Type B pancreatic cell (in vitro differentiated cells): ENCODE measurements at places on chromosomes 5 and 9. TPM values are rescaled to one million over a fixed set of nuclear protein-coding genes. Genes with fewer than 3 reads are reported as not detected.

ADAMTS13 gene
- 4.4 and 12.9 TPM in 2 replicates for total RNA-seq

DNA sequence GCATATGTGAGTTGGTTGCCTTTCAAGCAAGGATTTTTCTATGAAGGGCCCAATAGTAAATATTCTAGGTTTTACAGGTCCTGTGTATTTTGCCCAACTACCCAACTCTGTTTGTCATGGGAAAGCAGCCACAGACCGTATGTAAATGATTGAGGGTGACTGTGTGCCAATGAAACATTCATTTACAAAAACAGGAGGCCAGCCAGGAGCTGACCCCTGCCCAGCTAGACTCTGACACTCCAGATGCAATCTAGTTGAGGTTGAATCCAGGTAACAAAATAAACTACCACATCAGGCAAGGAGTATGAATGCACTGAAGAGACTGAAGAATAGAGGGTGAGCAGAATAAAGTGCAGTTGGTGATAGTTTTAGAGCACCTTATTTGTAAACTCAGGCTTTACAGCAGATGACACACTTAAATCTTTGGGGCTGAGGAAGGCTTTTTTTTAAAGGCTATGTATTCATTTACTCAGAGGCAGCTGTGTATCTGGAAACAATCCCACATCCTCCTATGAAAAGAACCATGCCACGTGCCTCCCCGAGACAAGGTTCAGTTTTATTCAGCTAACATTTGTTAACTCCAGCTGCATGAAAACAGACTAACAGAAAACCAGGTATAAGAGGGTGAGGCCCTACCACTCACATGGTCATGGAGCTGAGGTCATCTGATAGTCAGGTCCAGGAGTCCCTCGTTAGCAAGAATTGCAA is 60.7 kb downstream of the SLC1A1 start:
- H3K27me3 ChIP-seq: no peaks in the 10 kb centered on the region
- H3K4me3 ChIP-seq: no peak overlapping the region
- H3K36me3 ChIP-seq: no peaks in the 10 kb centered on the region
- H3K4me1 ChIP-seq: peaks cover 27% of the 10 kb centered on the region
- no peak for DNase-seq

DNA sequence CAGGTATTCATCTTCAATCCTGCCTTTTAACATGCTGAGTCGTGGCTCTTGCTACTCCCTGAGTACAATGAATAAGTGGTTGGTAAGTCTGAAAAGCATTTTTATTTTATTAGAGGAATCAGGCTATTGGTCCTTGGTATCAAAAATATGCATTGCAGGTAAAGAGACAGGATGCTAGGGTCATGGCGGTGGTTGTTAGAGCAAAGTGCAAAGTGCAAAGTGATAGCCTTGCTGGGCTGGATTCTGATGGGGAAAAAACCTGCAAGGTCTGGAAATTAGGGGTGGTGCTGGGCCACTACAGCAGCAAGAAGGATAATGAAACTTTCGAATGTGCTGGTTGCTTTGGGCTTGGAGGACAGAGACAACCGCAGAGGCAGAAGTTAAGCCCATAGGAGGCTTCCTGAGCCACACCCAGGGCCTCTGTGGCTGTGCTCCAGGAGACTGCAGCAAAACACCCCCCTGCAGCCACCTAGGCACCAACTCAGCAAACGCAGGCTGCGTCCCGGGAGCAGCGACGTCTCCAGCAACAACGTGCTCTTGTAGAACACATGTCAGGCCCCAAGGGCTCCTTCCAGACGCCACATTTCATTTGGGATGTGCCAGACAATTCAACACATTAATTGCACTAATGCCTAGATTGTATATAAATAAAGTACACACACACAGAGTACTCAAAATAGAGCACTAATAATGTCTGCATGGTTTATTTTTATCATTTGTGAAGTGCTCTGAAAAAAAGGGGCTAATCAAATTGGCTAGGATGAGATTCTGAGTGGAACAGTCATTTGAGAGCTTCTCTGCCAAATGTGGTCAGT is 149.8 kb upstream of the RAPGEF1 start:
- H3K4me1 ChIP-seq: peaks cover 41% of the 10 kb centered on the region
- no peak overlapping the region for H3K27ac ChIP-seq
- DNase-seq: no peak
- peaks cover 14% of the 10 kb centered on the region for H3K36me3 ChIP-seq
- H3K27me3 ChIP-seq: no peaks in the 10 kb centered on the region
- no peak overlapping the region for H3K4me3 ChIP-seq

DNA sequence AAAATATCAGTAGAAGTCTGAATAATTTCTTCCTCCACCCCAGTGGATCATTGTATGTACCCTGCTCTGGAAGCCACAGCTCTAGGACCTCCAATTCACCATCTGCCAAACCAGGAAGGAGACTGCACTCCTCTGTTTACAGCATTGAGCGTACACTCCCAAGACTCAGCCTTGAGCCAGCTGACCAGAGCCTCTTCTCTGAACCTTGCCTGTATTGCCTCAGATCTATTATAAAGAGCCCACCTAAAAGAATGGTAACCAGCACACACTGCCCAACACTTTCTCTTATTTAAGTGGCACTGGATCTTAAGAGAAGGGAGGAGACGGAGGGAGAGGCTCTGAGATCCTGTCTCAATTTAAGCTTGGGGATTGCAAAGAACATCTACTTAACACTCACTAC is 217.8 kb upstream of the RASEF start:
- H3K4me1 ChIP-seq: peaks cover 14% of the 10 kb centered on the region
- no peak for DNase-seq
- H3K27ac ChIP-seq: no peak overlapping the region
- H3K27me3 ChIP-seq: peaks cover 24% of the 10 kb centered on the region
- H3K36me3 ChIP-seq: no peaks in the 10 kb centered on the region
- H3K4me3 ChIP-seq: no peak overlapping the region

PCDHA12 gene
- total RNA-seq: 10.2 and 27.3 TPM in 2 replicates

DNA sequence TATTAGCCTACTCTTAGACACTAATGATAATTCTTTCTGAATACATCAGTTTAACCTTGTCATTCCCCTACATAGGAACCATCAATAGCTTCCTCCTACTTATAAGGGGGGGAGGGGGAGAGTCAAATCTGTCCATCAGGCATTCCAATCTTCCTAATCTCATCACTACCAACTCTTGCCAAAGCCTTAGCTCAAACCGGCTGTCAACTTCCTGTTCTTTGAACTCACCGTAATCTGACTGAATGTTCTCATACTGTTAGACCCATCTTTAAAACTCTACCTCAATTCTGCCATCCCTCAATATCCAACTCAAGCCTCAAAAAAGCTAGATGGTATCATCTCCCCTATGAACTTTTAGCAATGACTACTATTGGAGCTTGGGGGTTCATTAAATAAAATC is 41.9 kb upstream of the RNF38 start:
- no peak for DNase-seq
- H3K36me3 ChIP-seq: peaks cover 5% of the 10 kb centered on the region
- no peak overlapping the region for H3K4me3 ChIP-seq
- H3K4me1 ChIP-seq: peaks cover 27% of the 10 kb centered on the region
- no peaks in the 10 kb centered on the region for H3K27me3 ChIP-seq
- no peak overlapping the region for H3K27ac ChIP-seq

- no peak for DNase-seq
- H3K4me1 ChIP-seq: peaks cover 39% of the 10 kb centered on the region
- H3K27me3 ChIP-seq: no peaks in the 10 kb centered on the region
- H3K4me3 ChIP-seq: peak overlapping the region; percentile 66
- H3K27ac ChIP-seq: peak overlapping the region; percentile 62
These were observed 134.1 kb downstream of the NUDT12 start for GRCh38 chr5:103428411-103428871.

DNA sequence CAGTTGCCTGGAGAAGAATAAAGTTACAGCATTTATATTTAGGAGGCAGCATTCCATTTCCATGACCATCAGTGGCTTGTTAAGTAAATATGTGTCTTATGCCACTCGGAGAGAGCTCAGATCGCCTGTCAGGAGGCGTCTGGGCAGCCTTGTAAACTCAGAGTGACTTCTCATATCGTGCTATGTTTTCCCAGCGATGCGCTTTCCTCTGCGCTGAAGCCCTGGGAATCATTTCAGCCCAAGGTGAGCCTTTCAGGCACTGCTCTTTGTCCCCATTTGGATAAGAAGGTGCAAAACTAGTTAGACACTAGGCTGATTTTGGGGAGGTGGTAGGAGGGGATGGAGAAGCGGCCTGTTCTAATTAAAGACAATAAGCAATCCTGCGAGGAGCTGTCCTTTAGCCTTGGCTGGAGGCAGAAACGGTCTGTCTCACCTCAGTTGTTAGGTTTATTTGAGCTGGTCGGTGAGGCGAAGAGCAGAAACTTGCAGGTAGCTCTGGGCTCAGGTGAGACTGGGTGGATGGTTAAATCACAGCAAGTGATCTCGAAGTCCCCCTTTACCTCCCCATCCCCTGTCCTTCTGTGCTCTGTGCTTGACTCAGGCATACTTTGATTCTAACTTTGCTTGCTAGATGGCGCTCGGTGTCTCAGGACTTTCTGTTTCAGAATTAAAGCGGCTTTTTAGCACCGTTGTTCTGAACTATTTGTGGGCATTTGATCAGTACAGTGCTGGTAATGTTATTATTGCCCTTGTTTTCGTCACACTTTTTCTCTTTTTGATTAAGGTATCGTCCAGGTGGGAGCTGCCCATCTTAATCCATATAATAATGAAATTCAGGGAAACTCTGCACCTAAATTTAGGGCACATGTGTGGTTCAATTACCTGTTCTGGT is 24.6 kb downstream of the NR2F1 start:
- peaks cover 84% of the 10 kb centered on the region for H3K27me3 ChIP-seq
- DNase-seq: no peak
- H3K4me3 ChIP-seq: peak overlapping the region; percentile 54
- peaks cover 42% of the 10 kb centered on the region for H3K4me1 ChIP-seq
- no peaks in the 10 kb centered on the region for H3K36me3 ChIP-seq

FBXO10 gene
- total RNA-seq: 10.5 and 18.5 TPM in 2 replicates
